Stimulated activated CD8-positive, alpha-beta memory T cell treated with anti-CD3 and anti-CD28 coated beads, Interleukin-2, amount 100 ng/mL, for 1 hour (primary cell): ENCODE measurements at places on chromosomes 1 and 21.

- peak; percentile 75 for DNase-seq
Observed at GRCh38 chr1:43227143-43227764, 42.5 kb upstream of the TMEM125 start.

DNA sequence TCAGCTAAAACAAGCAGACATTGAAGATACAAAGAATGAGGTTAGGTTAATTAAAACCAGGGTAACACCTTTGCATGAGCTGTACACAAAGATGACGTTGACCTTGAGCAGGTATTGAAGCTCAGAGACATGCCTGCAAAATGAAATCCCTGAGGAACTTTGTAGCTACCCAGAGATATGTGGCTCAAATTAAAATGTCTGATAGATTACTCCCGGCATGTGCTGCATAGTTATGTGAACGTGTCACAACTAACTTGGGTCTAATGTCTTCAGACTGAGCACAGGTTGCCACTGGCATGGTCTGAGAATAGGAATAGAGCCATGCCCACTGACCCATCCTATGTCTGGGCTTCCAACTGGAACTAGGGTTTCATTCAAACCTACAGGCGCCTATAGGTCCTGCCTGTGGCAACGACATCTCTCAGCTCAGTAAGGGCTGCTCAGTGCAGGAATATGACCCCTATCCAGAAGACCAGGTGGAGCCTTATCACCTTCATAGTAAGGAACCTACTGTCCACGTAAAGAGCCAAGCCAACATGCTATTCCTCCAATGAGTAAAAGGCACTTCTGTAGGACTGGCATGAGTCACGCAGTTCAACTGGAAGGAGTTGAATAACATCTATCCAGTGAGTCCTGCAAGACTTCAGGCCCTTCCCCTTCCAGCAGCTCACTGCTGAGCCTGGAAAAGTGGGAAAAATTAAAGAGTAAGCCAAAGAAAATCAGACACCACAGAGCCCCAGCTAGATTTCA, 60.7 kb downstream of the PRKAB2 start:
- no peak for DNase-seq

- no peak for DNase-seq
Observed at GRCh38 chr21:45412909-45413611, 8.1 kb downstream of the COL18A1 start.

DNA sequence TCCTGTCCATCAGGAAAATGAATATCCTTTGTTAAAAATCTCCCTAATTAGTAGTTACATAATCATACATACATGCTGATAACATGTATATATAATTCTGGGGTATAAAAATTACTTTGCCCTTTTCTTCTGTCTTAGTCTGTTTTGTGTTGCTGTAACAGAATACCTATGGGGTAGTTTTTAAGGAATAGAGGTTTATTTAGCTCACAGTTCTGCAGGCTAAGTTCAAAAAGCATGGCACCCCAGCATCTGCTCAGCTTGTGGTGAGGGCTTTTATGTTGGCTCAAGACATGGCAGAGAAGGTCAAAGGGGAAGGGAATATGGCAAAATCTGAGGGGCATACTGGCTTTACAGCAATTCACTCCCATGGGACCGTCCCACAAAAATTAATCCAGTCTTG, 16.3 kb upstream of the RPS6KC1 start:
- DNase-seq: no peak

DNA sequence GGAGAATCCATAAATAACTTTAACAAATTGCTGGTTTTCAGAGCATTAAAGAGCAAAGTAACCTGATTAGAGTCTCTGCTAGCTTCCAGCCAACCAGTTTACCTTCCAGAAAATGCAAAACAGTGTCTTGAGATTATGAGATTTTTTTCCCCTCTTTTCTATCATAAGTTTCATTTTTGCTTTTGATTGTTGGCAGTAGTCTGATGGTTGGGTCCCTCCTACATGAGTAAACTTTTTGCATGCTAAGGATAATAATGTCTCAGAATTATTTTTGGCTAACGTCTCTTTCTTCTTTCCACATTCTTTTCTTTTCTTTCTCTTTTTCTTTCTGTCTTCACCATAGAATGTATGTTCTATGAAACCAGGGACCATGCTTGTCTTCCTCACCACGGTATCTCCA, 6.3 kb upstream of the ADAMTS5 start:
- DNase-seq: no peak

GRCh38 chr1:155649676-155650075, 38.9 kb downstream of the YY1AP1 start:
- no peak for DNase-seq

- no peak for DNase-seq
Observed at GRCh38 chr1:66999640-67000400, 54.1 kb downstream of the SLC35D1 start.

DNA sequence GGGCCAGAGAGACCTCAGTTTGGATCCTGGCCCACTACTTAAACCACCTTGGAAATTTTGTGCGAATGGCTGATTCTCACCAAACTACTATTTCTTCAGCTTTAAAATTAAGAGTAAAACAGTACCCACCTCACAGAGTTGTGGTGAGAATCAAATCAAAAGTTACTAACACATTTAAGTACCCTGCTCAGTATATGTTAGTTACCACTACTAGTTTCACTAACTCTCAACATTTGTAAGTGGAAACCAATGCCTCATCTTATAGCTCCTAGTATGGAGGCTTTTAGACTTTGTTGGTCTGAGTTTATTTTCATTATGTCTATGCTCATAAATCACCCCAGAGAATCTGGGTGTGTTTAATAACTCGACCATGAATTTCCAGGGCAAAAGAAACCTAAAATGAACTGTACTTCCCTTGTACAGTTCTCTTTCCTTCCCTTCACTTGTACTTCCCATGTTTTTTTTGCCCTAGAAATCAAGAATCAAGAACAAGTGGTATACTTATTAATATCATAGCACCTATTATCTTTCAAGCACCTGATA, 11.6 kb upstream of the SERBP1 start:
- no peak for DNase-seq

DNA sequence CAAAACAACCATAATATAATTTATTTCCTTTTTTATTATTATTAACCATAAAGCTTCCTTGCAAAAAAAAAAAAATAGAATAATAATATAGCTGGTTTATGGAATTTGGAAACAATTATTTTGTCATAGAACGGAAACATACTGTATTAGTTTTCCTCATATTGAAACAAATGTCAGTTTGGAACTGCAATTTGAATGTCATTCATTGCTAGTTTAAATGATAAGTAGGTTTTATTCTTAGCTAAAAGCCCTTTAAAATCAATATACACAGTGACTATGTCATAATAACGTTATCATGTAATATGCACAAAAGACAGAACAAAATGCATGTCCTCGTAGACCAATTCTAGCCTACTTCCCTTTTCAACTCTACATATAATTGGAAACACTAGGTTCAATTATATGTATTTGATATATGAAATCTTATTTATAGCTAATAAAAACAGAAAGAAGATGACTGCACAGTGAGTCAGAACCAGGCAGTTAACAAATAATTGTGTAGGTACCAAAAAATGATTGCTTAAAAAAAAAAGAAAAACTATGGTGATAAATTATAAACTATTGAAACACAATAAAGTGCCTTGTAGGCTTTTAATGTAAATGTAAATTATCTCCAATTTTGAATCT, 85.2 kb upstream of the EXO1 start:
- DNase-seq: no peak

DNA sequence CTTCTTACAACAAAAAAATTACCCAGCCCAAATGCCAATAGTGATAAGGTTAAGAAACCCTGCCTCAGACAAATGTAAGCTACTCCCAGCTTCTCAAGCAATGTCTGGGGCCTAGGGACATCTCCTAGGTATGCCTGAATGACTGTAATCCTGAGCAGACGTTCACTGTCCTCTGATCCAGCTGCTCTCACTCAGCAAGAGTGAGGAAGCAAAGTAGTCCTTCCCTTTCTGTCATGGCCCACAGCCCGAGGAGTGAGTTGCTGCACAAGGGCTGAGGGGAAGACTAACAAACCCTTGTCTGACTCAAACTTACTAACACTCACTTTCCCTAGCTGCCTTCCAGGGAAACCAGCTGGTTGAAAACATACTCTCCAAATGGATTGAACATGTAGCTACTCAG, 124.9 kb upstream of the TNFSF4 start:
- no peak for DNase-seq

GRCh38 chr1:163914785-163915413, 593.1 kb downstream of the NUF2 start:
- no peak for DNase-seq

GRCh38 chr21:41568606-41569385, 60.8 kb upstream of the TMPRSS2 start:
- DNase-seq: no peak

DNA sequence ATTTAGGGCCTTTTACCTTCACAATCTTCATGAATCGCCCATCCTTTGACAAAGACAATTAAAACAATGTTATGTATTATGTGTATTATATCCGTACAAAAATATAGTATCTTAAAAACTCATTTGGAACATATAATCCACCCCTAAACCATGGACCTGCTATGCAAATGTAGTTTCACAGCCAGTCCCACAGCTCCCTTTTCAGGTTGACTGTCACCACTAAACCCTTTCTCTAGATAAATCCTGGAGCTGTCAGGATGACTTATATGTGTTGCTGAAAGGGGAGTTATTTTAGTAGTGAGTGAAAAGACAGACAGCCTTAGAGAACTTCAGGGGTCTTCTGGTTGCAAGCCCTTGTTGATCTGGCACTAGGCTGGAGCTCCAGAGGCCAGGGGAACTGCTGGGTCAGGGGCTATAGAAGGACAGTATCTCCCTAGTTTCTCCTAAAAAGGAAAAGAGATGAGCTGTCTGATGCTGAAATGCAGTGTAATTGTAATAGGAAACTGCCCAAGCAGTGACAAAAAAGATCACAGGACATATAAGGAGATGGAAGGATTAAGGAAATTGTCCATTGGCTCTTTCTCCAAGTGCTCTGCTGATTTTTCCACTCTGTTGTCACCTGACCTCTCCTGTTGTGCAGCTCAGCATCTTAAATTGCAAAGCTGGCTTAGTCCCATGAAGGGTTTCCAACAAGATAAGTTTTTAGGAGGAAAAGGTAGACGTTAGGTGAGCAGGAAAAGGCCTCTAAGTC, 127.7 kb downstream of the S1PR1 start:
- no peak for DNase-seq

DNA sequence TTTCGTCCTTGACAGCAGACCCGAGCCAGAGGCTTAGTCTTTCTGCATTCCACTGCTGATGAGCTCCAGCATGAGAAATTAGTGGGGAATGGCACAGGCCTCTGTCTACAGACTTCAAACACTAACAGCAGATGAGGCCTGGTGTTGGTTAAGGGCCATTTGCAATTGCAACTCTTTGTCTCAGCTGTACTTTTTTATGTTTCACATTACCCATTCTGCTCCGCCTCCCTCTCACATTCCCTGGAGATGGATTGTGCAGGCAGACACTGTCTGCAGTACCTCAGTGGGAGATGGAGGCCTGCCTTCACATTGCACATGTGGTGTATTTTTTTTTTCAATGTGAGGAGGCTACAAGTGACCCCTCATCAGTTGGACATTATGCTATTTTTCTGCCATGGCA, 370.2 kb downstream of the DUSP10 start:
- no peak for DNase-seq
